Epithelial cell of proximal tubule (primary cell): ENCODE measurements at places on chromosomes 4 and X. TPM values are rescaled to one million over a fixed set of nuclear protein-coding genes. Genes with fewer than 3 reads are reported as not detected.
A peak's percentile ranks its signal among the peaks of the same experiment; 100 is the strongest.

The P2RY8 gene
- total RNA-seq = not detected in 2 replicates

The SSX4 gene
- total RNA-seq = not detected in 2 replicates

The MGAT4D gene
- not detected in 2 replicates for total RNA-seq

DNA sequence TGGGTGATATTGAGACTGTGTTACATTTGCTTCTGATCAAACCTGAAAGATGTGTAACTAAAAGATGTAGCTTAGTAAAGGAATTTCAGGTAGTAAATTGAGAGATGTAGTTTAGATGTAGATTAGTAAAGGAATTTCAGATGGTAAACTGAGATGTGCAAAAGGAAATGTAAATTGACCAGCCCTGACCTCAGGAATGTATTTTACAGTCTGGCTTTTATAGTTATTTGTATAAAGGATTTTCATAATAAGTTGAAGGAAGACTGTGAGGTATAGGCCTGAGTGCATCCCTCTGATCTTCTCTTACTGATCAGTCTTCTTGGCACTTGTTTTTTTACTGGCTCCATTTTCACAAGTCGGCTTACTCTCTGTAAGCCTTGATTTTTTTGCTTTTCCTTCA is 3.2 kb downstream of the KLHL2 start:
- DNase-seq = no peak

GRCh38 chrX:154378799-154379568 is at the start of gene EMD:
TSS of gene EMD (plus strand) at chrX:154379295. CDS start at chrX:154379485, 190 bp downstream.
- no peak for DNase-seq

DNA sequence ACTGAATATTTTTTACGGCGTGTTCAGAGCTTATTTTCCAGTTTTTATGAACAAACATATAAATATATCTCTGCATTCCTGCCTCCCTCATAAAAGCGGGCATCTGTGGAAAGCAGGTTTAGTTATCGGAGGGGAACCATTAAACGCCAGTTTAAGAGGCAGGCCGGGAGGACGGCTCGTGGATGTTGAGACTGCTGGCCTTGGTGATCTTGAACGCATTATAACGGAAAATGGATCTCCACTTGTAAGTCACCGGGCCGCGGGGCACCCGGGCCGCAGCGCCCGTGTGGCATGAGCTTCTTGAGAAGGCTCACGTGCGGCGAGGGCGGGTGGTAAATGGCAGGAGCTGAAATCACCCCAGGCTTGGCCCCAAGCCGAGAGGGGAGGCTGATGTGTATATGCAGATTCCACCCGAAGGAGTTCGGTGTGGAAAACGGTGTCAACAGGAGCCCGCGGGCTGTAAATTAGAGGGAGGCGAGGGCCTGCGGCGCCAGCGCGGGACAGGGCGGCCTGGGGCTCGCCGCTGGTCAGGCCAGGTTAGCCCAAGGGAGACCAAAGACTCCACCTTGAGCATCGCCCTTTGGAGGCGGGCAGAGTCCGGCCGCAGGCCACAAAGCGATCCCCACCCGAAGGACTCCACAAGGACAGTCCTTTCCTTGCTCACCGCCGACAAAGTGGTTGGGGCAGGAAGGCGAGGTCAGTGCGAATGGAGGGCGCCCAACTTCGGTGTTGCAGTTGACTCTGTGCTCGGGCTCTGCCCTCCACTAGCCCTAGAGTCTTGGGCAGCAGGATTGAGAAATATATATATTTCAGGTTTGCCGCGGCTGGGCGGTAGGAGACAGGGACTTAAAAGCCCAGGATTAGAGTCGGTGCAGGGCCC is 1.3 kb upstream of the HAND2 start:
- no peak for DNase-seq

DNA sequence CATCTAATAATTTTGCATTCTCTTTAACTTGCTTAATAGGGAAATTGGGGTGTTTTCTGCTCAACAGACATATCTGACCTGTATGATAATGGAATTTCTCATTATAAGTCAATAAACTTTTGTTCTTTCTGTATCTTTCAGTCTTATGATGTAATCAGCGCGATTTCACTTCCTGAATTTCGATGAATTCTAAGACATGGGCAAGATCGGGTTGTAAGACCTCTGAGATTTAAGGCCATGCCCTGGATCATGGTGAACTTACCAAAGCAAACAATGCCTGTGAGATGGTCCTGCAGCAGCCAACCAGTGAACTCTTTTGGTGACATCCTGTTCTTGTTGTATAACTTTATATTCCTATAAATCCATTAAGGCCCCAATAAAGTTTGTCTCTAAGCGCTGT is 88.1 kb downstream of the NBDY start:
- DNase-seq = no peak

DNA sequence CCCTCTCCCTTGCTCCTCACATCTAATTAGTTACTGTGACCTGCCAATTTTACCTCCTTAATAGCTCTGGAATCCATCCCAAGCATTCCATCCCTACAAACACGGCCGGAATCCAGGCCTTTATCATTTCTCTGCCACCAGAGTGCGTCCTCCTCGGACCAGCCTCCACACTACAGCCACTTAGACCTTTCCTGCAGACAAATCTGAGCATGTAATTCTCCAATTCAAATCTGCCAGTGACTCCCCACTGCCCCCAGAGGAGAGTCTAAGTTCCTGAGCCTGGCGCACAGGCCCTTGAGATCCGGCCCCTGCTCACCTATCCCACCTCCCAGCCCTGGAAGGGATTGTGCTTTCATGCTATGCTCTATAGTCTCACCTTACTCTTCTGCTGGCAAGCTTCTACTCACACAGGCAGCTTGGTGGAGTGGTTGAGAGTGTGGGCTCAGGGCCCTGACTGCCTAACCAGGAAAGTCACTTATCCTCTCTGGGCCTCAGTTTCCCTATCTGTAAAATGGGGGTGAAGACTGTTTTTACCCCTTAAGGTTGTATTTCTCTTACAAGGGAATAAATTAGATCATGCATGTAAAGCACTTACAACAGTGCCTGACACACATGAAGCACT is 31.2 kb downstream of the PJA1 start:
- peak; percentile 25 for DNase-seq

DNA sequence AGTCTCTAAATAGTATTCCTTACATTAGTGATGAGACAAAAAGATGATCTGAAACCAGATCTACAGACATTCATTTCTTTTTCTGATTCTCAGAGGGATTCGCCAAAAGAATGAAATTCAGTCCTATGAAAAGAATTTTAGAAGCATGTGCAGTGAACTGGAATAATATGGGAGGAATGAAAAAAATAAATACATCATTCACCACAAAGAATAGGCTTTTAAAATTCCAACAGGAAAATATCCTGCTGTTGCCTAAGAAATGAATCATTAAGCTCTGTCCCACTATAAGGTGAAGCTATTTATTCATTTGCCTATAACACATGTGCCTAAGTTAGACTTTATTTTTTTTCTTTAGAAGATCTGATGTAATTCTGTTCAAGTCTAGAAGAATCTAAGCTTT is 165.9 kb downstream of the IL15 start:
- peak; percentile 67 for DNase-seq

DNA sequence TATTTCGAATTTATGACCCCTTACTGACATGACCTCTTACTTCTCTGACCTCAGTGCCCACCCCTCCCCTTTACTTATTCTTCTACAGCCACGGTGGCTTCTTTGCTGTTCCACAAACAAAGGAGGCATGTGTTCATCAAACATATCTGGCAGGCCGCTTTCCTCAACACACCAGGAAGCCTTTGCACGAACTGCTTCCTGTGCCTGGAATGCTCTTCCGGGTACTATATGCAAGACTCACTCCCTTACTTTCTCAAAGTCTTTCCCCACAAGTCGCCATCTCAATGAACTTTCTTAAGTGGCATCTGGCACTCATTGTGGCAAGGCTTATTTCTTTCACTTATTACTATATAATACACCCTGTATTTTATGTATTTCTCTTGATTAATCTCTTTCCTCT is 351.5 kb upstream of the DDX53 start:
- no peak for DNase-seq

- DNase-seq = peak; percentile 52
Observed at GRCh38 chr4:8315435-8316250, 46.1 kb downstream of the HTRA3 start.

GRCh38 chr4:183035726-183036415 is 63.2 kb upstream of the WWC2 start:
- DNase-seq = no peak
